Stimulated activated CD4-positive, alpha-beta T cell treated with anti-CD3 and anti-CD28 coated beads, Interleukin-1b, Interleukin-23, amount 100 ng/mL, for 1 hour (primary cell): ENCODE measurements at places on chromosomes 12 and 14.

DNA sequence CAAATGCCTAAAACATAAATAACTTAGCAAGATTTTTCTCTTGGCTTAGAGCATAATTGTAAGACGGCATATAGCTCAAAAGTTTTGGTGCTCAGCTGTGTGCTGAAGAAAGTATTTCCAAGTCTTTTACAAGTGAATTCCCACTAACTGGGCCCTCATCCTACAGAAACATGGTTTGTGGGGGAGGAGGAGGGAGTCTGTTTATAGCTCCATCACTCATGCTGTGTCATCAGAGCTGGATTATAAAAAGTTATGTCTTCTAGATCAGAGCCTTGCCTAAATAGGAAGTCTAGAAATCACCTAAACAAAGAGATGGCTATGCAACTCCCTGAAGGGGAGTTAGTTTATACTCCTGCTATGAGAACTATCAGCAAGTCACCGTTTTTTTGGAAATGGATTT is 65.9 kb upstream of the OTOGL start:
- DNase-seq: no peak

GRCh38 chr12:90801776-90802175 is 153.2 kb downstream of the CCER1 start:
- DNase-seq: no peak

- DNase-seq: no peak
These were observed 182.0 kb upstream of the NAV3 start for GRCh38 chr12:77648716-77649115.

- DNase-seq: no peak
These were observed 200.8 kb upstream of the KRR1 start for GRCh38 chr12:75712223-75712622.

GRCh38 chr14:59181791-59182190 is 6.7 kb upstream of the DAAM1 start:
- no peak for DNase-seq
